Activated effector memory CD4-positive, alpha-beta T cell treated with Interleukin-2 at 50 U/mL for 16 hours (primary cell): ENCODE measurements at places on chromosomes 3 and 15.

- no peak for DNase-seq
Measured at GRCh38 chr3:11844891-11845290, 1.8 kb downstream of the TAMM41 start.

- DNase-seq, result no peak
Measured at GRCh38 chr3:38210141-38210757, 44.9 kb downstream of the OXSR1 start.

DNA sequence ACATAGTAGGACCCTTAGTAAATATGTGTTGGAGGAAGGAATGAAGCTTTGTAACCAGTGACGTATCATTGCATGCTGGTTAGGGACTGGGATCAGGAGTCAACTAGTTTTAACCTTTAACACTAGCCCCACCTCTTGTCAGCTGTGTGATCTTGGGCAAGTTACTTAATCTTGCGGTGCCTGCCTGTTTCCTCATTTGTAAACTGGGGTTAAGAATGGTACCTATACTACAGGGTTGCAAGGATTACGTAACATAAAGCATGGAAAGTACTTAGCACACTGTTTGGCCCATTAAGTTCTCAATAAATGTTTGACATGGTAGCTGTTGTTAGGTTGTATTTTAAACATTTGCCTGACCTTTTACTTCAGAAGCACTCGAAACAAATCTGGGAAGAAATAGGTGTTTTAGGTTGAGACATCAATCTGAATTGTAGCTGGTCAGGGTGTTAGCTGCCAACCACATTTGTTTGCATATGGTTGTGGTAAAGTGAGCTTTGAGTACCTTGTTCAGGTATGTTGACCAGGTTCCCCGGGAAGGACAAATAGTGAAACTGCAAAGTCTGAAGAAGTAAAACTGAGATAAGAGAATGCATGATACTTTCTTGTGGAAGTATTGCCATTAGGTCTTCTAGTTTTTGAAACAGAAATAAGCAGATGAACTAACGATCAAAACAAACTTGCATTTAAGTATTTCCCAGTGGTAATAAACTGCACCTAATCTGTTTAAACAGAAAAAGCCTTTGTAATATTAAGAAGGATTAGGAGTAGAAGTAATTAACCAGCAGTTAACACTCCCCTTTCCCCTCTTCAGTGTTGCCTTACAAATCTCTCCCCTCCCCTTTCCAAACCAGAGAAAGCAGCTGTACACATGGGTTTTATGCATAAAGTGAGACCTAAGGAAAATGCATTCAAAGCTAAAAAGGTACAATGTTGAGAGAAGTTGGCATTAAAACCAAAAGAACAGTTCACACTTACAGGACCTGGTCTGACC lies 25.8 kb upstream of the SCAANT1 start:
- DNase-seq, result no peak

DNA sequence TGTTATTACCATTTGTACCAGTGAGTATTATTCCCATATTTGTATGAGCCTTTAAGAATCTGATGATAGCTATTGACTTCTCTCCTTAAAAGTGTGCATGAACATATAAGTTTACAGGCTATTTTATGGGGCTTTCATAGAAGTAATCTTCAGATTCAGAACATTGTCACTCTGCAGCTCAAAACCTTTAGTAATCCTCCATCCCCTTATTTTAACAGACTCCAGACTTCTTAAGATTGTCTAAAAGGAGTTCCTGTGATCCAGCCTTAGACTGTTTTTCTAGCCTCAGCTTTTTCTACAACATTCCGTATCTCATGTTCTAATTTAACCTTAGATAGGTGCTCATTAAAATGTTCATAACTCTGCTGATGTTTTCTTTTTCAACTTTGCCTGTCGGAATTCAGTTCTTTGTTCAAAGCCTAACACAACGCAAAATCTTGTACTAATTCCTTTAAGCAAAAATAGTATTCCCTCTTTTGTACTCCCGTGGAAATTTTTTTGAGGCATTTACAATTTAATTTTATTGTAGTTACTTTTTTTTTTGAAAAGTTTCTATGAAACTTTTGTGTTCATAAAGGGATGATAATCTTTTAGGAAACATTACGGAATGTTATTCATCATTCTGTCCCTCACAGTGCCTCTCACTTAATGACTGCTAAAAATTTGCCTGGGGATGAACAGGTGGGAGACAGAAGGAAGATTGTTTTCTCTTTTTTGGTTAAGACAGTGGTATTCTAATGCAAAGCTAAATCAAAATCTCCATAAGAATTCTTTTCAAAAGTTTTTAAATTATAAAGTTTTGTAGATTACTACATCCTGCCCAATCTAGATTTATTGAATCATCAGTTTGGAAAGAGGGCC lies 38.7 kb upstream of the UTS2B start:
- DNase-seq, result no peak

DNA sequence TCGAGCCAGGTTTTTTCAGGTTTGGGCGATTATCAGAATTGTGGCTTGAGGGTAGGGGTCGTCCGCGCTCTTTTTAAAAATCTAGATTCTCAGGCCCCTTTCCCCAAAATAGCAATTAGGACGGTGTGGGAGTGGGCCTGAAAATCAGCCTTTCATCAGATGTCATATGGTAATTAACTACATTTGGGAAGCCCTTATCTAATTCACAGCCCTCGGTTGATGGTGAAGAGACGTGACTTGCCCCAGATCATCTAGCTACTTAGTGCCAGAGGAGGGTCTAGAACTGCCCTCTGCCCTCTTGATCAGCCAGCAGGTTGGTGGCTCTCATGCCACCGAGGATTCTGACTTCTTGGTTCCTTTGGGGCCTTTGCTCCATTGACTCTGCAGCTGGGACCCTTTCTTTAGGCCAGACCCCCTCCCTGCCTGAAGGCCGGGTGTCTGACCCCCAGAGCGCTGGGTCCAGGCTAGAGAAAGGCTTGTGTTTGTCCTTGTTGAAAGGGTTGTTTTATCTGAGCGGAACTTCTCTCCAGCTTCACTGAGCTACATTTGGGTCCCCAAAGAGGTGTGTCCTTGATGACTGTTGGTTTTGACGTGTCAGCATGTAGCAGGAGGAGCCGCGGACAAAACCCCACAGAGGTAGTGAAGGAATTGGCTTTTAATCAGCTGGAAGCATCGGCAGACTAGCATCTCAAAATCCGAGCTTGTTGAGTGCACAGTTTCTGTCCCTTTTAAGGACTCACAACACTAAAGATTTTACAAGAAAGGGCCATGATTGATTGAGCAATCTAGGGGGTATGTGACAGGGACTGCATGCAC lies 857 bp downstream of the AEN start:
- peak; percentile 44 for DNase-seq

DNA sequence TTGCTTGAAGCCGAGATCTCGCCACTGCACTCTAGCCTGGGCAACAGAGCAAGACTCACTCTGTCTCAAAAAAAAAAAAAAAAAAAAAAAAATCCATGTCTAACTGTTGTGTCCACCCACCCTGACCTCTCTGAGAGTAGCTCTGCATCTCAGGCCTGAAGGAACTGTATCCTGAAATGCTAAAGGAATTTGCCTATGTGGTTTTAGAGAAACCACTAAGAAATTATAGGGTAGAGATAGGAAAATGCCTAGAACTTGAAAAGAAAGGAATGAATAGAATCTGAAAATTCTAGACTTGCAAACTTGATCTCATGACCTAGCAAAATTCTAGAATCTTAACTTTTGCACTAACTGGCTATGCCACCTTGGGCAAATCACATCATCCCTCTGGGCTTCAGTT lies 217.5 kb upstream of the ROPN1 start:
- no peak for DNase-seq

- no peak for DNase-seq
Measured at GRCh38 chr15:100665570-100665969, 63.2 kb downstream of the ASB7 start.

GRCh38 chr3:20051123-20051806 lies 11.0 kb downstream of the KAT2B start:
- DNase-seq, result no peak

GRCh38 chr15:71272932-71273331 lies 157.7 kb downstream of the THSD4 start:
- DNase-seq, result no peak

GRCh38 chr3:111695636-111696117 lies 100.5 kb upstream of the ZBED2 start:
- no peak for DNase-seq

- DNase-seq, result no peak
Measured at GRCh38 chr15:87021751-87022150, 942.1 kb downstream of the AGBL1 start.

DNA sequence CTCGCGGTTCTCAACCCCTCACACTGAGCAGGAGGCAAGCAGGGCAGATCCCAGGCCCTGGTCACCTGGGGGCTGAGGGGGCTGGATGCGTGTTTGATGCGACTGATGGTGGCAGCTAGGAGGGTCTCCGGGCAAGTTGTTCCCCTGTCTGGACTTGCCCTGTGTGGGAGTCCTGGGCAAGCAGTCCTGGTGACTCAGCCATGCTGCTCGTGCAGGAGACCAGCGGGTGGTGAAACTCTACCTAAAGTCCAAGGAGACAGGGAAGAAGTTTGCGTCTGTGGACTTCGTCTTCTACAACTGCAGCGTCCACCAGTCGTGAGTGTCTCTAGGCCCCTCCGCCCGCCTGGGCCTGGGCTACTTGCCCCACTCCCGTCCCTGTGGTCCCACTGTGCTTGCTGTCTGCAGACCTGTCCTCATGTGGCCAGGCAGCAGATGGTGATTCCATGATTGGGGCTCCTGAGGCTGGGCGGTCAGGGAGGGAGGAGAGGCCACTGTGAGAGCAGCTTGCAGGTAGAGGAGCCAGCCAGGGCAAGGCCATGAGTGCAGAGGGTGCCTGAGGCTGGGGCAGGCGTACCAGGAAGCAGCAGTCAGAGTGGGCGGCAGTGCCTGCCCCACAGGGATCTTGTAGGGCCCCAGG lies 23.1 kb downstream of the PLXNA1 start:
- DNase-seq, result no peak

GRCh38 chr3:117611211-117611610 lies 901.6 kb downstream of the TUSC7 start:
- no peak for DNase-seq

DNA sequence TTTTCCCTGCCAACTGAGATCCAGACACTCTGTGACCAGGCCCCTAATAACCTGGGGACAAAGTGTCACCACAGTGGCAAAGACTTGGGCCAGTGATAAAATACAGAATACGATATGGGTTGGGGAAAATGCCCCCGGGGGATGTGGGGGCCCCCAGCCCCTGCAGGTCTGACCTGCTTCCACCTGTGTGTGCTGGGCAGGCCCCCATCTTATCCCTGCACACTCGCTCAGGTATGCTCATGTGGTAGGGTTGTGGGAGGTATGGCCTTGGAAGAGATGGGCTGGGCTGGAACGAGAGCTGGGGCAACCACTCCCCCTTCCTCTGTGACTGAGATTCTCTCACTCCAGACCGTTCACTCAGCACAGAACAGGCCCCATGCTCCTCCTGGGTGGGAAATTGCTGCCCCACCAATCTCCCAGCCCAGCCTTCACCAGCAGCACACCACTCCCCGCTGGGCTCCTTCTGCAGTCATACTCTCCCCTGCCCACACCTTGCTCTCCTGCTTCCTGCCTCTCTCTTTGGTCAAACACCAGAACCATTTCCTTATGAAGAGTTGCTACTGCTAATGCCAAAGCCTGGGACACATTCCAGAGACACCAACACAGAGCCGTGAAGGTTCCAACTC lies 9.6 kb upstream of the CPEB1 start:
- DNase-seq, result no peak
